ENCODE measurements at places on chromosomes 3 and 15.

DNA sequence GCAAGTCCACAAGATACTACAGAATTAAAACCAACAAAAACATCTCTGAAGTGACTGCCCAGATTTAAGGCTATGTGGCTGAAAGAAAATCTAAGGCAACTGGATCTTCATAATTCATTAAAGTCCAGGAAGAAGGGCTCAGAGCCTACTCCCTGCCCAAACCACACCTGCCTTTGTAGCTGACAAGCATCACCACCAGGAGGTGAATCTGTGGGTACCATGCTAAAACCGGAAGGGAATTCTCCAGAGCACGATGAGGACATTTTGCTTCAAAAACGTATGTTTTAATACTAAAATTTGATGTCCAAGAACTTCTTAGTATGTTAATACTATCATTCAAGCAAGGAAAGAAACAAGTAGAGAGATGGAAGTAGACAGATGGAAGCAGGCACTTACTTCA is 495.9 kb upstream of the NECTIN3 start:
- no peak for DNase-seq

GRCh38 chr15:70212286-70212962 is 114.7 kb upstream of the TLE3 start:
- DNase-seq = no peak

DNA sequence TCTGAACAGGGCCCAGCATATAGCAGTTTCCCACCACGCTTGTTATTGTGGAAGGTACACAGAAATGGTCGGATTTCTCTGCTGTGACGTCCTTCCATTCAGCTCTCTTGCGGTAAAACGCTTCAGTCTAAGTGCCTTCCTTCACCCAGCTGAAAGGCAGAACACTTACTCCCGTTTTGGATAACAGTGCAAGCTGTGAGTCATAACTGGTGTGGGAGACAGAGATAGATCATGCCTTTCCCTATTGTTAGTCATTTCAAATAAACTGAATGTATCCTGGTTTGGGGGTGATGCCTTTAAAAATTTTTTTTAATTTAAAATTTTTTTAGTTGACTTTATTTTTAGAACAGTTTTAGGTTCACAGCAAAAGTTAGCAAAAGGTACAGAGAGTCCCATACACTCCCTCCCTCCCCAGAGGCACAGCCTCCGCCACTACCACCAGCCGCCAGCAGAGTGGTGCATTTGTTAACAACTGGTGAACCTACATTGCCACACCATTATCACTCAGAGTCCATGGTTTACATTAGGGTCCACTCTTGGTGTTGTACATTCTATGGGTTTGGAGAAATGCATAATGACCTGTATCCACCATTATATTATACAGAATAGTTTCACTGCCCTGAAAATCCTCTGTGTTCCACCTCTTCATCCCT is 94.9 kb upstream of the NSMCE3 start:
- DNase-seq = no peak

DNA sequence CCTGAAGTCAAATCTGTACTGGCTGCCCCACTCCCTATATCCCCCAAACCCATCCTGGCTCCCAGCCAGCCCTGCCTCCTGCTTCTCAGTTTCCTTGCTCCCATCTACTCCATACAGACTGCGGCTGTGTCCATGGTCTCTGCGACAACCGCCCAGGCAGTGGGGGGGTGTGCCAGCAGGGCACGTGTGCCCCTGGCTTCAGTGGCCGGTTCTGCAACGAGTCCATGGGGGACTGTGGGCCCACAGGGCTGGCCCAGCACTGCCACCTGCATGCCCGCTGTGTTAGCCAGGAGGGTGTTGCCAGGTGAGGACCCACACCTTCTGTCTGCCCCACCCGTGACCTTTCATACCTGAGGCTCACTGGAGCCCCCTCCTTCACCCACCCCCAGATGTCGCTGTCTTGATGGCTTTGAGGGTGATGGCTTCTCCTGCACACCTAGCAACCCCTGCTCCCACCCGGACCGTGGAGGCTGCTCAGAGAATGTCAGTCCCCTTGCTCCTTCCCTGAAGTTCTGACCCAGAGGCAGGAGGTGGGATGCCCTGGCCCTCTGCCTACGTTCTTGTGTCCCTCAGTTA is 14.7 kb downstream of the STAB1 start:
- DNase-seq = no peak

GRCh38 chr3:34869696-34870095 is 769.6 kb upstream of the ARPP21 start:
- no peak for DNase-seq

DNA sequence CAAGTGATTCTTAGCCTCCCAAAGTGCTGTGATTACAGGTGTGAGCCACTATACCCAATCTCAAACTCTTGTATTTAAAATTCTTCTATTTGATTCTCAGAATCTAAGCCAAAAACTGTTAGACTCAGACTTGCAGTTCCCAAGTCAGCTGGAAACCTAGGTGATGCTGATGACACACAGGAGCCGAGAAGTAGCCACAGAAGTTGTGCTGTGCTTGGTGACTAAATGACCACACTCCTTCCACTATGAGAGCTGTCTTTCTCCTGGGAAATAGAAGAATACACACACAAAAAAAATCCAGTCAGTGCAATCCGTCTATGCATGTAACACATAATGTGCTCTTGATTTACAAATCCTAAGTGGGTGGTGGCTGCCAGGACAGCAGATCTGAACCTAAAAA is 33.9 kb downstream of the ILDR1 start:
- DNase-seq = no peak

DNA sequence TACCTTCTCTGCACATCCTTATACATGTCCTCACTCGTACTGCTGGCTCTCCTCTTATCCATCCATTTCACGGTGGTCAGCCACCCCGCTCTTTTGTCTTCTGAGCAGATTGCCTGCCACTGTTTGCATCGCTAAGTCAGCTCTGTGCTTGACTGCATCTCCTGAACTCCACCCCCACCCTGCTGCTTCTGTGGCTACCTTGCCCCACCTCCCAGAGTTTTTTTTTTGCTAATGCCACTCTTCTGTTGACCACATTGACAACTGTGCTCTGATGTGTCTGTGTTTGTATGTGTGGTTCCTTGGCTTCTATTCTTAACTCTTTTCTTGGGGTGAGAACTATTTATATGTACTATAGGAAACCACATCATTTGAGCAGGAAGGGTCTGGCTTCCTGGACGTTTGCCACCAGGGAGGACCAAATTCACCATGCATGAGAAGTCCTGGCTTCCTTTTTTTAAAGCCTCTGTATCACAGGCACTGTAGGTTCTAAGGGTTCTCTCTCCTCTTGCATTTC is 12.8 kb upstream of the MTMR10 start:
- peak; percentile 41 for DNase-seq

DNA sequence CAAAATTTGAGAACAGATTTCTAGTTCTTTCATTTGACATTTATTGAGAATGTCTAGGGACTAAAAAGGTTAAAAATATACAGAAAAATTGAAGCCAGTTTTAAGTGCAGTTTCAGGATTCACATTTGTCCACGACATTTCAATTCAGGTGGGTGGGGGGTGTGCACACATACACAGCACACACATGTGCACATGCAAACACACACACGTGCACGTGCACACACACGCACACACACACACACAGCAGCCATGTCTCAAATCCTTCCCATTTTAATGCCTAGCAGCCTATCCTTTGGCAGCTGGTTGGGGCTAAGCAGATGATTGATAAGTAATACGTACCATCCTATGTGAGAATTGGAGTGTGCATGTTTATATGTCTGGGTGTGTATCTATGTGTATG is 238.3 kb upstream of the TRIM42 start:
- DNase-seq = no peak

- DNase-seq = no peak
These were observed 391.9 kb downstream of the OCA2 start for GRCh38 chr15:27707257-27707656.

- no peak for DNase-seq
These were observed 293.1 kb downstream of the NLGN1 start for GRCh38 chr3:173690542-173691180.

- no peak for DNase-seq
These were observed 265.9 kb downstream of the SHQ1 start for GRCh38 chr3:72582211-72582878.

GRCh38 chr15:37219211-37219701 is 118.9 kb upstream of the MEIS2 start:
- no peak for DNase-seq

DNA sequence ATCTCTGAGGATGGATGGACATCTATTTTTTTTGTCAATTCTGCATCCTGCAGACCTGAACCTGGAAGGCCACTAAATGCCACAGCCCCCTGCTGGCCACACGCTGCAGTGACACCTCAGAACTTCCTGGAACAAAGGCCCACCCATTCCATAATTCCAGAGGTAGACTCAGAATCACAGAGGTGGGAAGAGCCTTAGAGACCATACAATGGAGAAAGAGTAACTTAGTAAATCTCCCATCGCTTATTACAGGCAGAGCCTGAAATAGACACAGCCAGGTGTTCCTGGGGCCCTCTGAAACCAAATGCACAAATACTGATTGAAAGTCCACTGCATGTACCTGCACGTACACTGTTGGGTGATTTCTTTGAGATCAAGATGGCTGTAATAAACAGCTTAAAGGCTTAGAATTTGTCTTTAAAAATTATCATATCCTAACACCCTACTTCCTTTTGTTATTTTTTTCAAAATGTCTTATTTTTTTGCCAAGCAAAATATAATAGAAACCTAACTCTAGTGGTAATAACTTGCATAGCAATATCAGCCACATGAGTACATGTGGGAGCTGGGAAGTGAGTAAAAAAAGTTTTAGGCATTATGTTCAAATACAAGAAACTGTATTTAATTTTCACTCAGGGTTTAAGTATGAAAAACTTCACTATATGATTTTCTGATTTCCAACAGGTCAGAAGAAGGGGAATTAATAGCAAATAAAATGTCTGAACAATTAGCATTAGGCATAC is 62.7 kb downstream of the EOMES start:
- peak; percentile 33 for DNase-seq

GRCh38 chr3:73028803-73029202 is 32.2 kb downstream of the PPP4R2 start:
- no peak for DNase-seq

DNA sequence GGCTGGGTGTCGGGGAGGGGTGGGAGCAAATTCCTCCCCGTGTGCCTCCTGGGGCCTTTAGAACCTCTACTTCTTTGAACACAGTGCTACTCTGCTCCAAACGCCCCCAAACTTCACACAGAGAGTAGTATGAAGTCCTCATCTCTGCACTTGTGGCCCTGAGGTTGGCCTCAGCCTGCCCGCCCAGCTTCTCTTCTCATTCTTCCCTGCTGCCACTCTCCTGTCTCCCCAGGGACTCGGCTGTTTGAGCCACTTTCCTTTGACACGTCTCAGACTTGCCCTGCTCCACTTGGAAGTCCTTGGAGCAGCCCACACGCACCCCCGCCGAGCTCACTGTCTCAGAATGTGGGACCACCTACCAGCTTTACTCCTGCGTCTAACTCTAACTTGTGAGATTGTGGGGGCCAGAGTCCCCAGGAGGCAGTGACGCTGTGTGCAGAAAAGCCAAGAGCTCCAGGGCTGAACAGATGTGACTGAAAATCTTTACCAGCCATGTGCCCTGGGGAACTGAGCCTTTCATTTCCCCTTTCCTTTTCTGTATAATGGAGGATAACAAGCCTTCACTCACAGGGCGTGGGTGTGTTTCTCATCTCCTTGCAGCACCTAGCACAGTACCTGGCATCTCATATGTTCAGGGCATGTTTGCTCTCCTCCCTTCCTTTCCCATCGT is 233.6 kb upstream of the CTDSPL start:
- DNase-seq = no peak

DNA sequence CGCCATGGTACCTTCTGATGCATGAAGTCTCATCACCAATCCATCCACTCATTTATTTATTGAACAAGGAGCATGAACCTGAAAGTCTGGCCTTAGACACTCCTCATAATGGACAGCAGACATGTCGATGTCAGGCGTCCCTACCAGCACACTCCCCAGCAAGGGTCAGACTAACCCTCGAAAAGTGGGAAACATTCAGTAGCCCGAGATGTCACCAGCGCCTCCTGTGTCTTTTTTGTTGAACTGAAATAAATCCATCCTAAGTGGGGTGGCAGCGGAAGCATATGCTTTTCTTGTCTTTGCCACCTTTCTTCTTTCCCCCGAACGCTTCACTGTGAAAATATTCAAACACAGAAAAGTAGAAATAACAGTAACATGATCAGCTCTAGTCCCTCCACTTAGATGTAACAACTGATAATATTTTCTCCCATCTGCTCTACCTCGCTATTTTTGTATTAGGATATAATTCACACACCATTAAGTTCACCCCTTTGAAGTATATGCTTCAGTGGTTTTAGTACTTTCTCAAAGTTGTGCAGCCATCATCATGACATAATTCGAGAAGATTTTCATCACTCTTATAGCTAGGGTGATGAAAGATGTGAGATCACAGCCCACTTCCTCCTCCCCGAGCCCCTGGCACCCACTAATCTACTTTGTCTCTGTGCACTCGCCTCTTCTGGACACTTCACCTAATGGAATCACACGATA is 121.6 kb downstream of the ADAMTS17 start:
- no peak for DNase-seq

DNA sequence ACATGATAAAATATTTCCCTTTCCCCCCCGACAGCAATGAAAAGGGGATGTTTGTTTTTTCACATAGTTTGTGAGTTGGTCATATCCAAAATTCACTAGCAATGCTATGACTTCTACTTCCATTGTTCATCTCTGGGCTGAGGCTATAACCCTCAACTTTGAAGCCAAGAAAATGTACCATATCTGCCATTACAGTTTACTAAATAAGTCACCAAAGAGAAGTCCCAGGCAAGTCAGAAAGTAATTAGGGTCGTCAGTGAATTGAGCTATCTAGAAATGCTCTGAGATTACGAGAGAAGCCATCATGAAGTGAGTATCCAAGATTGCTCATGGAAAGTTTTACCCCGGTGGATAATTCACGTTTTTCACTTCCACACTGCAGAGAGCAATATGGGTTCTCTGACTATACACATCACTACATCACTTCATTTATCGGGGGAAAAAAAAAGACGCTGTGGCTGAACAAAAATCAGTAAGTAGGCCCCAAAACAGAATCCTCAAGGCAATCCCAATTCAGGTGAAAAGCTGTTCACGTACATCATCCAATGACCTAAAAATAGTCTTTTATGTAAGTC is 1.4 kb downstream of the PEAK1 start:
- no peak for DNase-seq

DNA sequence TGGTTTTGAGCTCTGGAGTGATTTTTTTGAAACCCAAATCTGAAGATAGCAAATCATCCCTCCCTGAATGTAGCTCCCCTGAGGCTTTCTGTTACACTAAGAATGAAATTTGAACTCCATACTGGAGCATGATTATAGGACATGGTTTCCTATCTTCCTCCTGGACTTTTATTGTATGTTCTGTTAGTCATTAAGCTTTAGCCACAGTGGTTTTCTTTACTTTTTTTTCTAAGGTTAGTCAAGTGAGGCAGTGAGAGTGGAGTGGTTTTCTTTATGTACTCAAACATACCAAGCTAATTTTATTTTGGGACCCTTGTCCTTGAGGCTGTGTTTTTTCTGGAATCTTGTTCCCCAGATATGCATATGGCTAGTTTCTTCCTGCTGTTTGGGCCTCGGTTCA is 55.2 kb upstream of the FRMD4B start:
- DNase-seq = no peak

GRCh38 chr3:139122612-139123011 is 77.9 kb upstream of the PRR23C start:
- DNase-seq = no peak
